ENCODE measurements at places on chromosomes 1 and 21. TPM values are rescaled to one million over a fixed set of nuclear protein-coding genes. Genes with fewer than 3 reads are reported as not detected.

Gene LENEP
- polyA plus RNA-seq: 0.36 TPM

DNA sequence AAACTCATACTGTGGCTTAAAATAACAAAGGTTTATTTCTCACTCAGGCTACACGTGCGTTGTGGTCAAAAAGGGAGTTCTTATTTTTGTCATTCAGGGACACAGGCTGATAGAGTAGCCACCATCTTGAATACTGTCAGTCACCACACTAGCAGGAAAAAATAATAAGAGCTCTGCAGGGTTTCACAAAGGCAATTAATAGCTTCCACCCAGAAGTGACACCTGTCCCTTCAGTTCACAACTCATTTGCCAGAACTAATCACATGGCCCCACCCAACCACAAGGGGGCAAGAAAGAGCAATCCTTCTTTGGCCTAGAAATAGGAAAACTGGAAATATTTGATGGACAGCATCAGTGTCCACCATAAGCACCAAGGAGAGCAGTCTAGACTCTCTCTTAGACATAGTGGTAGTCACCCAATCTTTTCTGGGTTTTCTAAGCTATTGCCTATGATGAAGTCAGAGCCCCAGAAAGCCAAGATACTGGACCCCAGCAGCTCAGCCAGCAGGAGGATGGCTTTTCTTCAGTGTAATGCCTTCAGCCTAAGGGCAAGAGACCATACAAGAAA is 8.2 kb downstream of the HAPLN2 start:
- no peak for DNase-seq

- DNase-seq: no peak
Measured at GRCh38 chr1:203468326-203468725, 7.3 kb upstream of the PRELP start.

DNA sequence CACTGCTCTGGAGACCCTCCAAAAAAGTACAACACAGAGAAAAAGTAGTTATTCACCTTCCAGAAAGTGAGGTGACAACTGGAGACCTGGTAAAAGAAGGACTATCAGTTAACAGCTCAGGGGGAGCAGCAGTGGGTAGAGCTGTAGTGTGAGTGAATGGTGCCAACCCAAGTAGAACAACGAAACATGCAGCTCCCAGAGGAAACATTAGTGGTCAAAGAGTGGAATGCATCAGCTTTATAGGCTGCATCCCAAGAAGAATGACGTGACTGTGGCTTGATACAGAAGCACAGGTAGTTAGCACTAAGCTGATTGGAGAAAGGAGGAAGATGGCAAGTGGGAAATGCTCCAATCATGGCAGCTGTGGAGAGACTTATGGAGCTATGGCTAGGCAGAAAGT is 275.7 kb upstream of the CAMK1G start:
- DNase-seq: no peak

Measured in renal pelvis (tissue), 12 donors.